ENCODE measurements at places on chromosomes 7 and 10.

GRCh38 chr10:104521901-104522694, 119.0 kb upstream of the SORCS3 start:
- H3K36me3 ChIP-seq = no peaks in the 10 kb centered on the region
- no peak overlapping the region for H3K27ac ChIP-seq
- no peak for DNase-seq
- H3K4me3 ChIP-seq = no peak overlapping the region
- H3K4me1 ChIP-seq = no peaks in the 10 kb centered on the region

DNA sequence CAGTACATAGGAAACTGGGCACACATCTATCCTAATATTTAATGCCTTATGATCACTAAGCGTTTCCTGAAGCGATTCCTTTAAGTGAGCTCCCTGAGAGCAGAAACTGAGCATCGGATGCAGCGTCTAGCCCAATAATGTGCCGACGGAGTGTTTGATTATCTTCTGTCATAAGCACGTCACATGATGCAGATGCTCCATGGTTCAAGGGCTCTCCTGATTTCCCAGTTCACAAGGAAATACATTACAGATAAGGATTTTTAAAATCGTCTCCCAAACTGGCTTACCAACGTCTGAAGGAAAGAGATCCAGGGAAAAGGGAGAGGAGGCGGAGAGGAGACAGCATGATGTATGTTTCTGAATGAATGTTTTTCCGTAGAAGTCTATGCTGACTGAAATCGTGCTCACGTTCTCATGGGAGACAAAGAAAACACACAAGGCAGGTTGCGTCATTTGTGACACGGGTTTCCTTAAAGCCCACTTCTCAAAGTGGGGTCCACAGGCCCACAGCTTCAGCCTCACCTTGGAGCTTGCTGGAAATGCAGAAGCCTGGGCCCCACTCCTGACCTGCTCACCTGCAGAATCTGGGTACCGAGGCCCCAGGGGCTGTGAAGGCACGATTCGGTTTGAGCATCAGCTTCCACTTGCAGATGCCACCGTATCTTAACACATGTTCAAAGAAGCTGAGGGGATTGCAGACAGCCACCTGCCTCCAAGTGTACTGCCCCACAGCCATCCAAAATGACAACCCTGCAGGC, 21.5 kb upstream of the INSIG1 start:
- no peak overlapping the region for H3K4me3 ChIP-seq
- peaks cover 21% of the 10 kb centered on the region for H3K4me1 ChIP-seq
- H3K27me3 ChIP-seq = no peaks in the 10 kb centered on the region
- H3K27ac ChIP-seq = no peak overlapping the region
- no peaks in the 10 kb centered on the region for H3K36me3 ChIP-seq

GRCh38 chr10:78577712-78578111, 491.1 kb upstream of the ZMIZ1 start:
- H3K27me3 ChIP-seq = peaks cover 19% of the 10 kb centered on the region
- H3K36me3 ChIP-seq = no peaks in the 10 kb centered on the region
- H3K27ac ChIP-seq = no peak overlapping the region
- no peaks in the 10 kb centered on the region for H3K4me1 ChIP-seq
- DNase-seq = no peak

- H3K4me3 ChIP-seq = no peak overlapping the region
- no peaks in the 10 kb centered on the region for H3K4me1 ChIP-seq
- no peak overlapping the region for H3K27ac ChIP-seq
- H3K27me3 ChIP-seq = no peaks in the 10 kb centered on the region
- H3K36me3 ChIP-seq = no peaks in the 10 kb centered on the region
These were observed 11.6 kb downstream of the CD36 start for GRCh38 chr7:80650030-80650429.

GRCh38 chr10:100970914-100971811, 1.9 kb downstream of the SEMA4G start:
- peaks cover 6% of the 10 kb centered on the region for H3K4me1 ChIP-seq
- H3K27me3 ChIP-seq = peaks cover 3% of the 10 kb centered on the region
- no peak for DNase-seq
- H3K4me3 ChIP-seq = no peak overlapping the region
- H3K36me3 ChIP-seq = peaks cover 6% of the 10 kb centered on the region

Measured in osteoblast (primary cell).